ENCODE measurements at places on chromosomes 13 and 19. TPM values are rescaled to one million over a fixed set of nuclear protein-coding genes. Genes with fewer than 3 reads are reported as not detected.

The SGCG gene
- 0.59 TPM for total RNA-seq

The RNF113B gene
- not detected for total RNA-seq

The CAPN12 gene
- total RNA-seq: 2.9 TPM

The ZFP28 gene
- 1.9 TPM for total RNA-seq

GRCh38 chr19:42229855-42230351, 9.8 kb downstream of the ZNF526 start:
- H3K4me3 ChIP-seq: peak overlapping the region; percentile 51
- H3K27me3 ChIP-seq: peaks cover 5% of the 10 kb centered on the region
- peaks cover 4% of the 10 kb centered on the region for H3K4me1 ChIP-seq
- DNase-seq: no peak
- H3K27ac ChIP-seq: no peak overlapping the region

- peaks cover 2% of the 10 kb centered on the region for H3K4me1 ChIP-seq
- H3K27me3 ChIP-seq: peaks cover 22% of the 10 kb centered on the region
- no peak for DNase-seq
- H3K27ac ChIP-seq: no peak overlapping the region
- no peak overlapping the region for H3K4me3 ChIP-seq
Measured at GRCh38 chr19:1773184-1773583, 19.9 kb downstream of the ONECUT3 start.

- H3K27ac ChIP-seq: no peak overlapping the region
- no peaks in the 10 kb centered on the region for H3K27me3 ChIP-seq
- H3K4me1 ChIP-seq: peaks cover 6% of the 10 kb centered on the region
- no peak overlapping the region for H3K4me3 ChIP-seq
- no peak for DNase-seq
Measured at GRCh38 chr13:76723551-76724232, 162.5 kb downstream of the KCTD12 start.

DNA sequence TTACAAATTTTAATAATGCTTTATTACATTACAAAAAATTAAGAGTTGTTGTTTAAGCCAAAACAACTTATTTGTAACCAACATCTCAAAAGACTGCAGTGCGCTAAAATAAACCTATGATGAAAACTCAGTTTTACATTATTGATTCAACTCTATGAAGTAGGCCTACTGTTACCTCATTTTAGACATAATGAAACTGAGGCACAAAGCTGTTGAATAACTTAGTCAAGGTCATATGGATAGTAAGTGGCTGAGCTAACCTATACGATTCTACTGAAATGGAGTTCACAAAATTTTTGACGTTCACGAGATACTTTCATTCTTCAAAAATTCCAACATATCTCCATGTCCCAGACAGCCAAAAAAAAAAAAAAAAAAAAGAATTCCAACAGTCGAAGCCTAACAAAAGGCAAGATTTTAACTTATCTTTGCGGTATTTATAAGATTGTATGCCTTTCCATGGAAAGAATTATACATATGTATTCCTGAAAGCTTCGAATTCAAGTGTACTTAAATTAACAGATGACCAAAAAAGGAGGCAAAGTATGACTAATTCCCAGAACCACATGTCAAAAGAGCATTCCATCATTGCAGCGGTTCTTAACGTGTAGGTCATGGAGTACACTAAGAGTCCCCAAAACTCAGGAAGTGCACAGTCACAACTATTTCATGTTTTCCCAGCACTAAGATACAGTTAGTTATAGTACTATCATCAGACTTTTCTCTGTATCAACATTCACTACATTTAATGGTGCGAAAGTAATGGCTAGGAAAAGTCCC, 69.4 kb downstream of the PSPC1 start:
- H3K4me1 ChIP-seq: no peaks in the 10 kb centered on the region
- no peaks in the 10 kb centered on the region for H3K36me3 ChIP-seq
- no peak for DNase-seq
- no peaks in the 10 kb centered on the region for H3K27me3 ChIP-seq
- no peak overlapping the region for H3K27ac ChIP-seq
- H3K4me3 ChIP-seq: no peak overlapping the region
